ENCODE measurements at places on chromosomes 7 and 10.

DNA sequence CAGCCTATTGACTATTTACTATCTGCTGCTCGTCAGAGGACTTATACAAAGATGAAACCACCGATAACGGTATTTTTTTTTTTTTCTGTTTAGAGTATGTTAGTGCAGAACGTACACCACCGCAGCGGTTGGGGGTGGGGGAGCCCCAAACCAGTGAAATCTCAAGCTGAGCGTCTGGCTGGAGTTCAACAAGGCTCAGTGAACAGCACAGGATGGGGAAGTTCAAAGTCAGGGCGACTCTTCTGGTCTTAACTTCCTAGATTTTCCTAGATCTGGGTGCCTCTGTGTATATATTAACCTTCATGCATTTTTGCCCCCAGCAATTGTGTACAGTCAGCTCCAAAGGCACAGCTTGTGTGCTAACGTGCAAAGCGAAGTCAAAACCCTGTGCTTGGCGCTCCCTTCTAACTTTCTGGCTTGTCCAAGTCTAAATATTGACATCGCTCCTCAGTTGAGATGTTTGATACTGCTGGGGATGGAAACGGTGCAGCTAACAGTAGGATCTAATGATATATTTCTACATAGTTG, 1.1 kb downstream of the RHOBTB1 start:
- DNase-seq = peak; percentile 52

GRCh38 chr10:50618624-50619023, 5.1 kb downstream of the SGMS1 start:
- no peak for DNase-seq

DNA sequence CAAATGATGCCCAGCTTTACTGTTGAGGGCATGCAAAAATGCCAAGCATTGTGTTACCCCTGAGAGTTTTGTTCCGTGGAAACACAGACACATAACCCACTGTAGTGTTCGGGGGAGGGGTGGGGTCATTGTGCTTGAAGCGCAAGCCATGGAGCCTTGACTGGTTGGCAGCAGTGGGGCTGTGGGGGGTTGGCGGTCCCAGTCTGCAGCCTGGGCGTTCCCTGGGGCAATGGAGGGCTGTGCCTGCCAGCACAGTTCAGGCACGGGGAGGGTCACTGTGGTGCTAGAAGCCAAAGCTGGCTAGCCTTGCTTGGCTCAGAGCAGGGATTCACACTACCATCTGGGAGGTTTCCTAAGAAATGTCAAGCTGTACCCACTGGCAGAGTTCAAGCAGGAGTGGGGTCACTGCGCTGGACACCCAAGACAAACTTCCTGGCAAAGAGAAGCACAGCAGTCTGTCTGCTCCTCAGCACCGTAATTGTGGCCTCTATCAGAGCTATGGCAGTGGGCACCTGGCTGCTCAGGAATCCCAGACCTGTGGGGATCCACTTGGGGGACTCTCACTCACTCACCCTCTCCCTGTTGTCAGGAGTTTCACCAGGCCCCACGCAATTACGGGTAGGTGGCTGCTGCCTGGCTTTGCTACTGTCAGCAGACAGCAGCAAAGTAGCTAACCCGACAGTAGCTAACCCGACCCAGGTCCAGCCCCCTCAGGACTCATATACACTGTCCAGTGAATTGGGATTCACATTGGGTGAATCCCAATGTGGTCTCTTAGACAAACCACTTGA, 292.4 kb downstream of the ZWINT start:
- DNase-seq = no peak

GRCh38 chr10:94439275-94439861, 37.0 kb downstream of the TBC1D12 start:
- DNase-seq = no peak

DNA sequence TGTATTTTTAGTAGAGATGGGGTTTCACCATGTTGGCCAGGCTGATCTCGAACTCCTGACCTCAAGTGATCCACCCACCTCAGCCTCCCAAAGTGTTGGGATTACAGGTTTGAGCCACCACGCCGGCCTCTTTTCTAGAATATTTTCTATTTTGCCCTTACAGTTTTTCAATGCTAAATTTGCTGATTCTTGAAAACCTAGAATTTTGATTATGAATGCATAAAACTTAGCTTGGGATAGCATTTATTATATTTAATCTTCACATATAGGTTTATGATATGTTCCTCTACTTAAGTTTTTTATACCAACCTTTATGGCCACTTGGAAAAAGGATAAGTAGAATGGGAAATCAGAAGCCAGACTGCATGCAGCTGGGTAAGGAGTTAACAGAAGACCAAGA, 2.1 kb downstream of the TMEM60 start:
- no peak for DNase-seq

All from left colon (tissue), 2 donors.